ENCODE measurements at places on chromosomes 2 and 18. TPM values are rescaled to one million over a fixed set of nuclear protein-coding genes. Genes with fewer than 3 reads are reported as not detected.

The CCBE1 gene
- total RNA-seq, result 24.9 TPM

The ANKRD53 gene
- total RNA-seq, result 1.7 TPM

The PNPT1 gene
- total RNA-seq, result 7.6 TPM

The FSHR gene
- total RNA-seq, result under 0.01 TPM

The SETBP1 gene
- total RNA-seq, result 5.2 TPM

The TUBA3E gene
- not detected for total RNA-seq

The WNT6 gene
- total RNA-seq, result not detected

The PLCD4 gene
- 7.6 TPM for total RNA-seq

The TMSB10 gene
- total RNA-seq, result 6,308 TPM

The FN1 gene
- 2,780 TPM for total RNA-seq

The MOCOS gene
- total RNA-seq, result 2.2 TPM

The GPR17 gene
- not detected for total RNA-seq

The CRYGC gene
- not detected for total RNA-seq

The CASP10 gene
- total RNA-seq, result 4.7 TPM

The CYBRD1 gene
- 454 TPM for total RNA-seq

The SP110 gene
- total RNA-seq, result 9.9 TPM

The BUB1 gene
- 5.8 TPM for total RNA-seq

The TMEM169 gene
- 0.26 TPM for total RNA-seq

The DDX18 gene
- total RNA-seq, result 26.4 TPM

The TNFRSF11A gene
- total RNA-seq, result 0.09 TPM

The ARL4C gene
- 17.4 TPM for total RNA-seq

The CXCR1 gene
- total RNA-seq, result not detected

The SCG2 gene
- 0.09 TPM for total RNA-seq

The NIFK gene
- 18.6 TPM for total RNA-seq

The CTAGE1 gene
- total RNA-seq, result not detected

The LNPK gene
- total RNA-seq, result 16.7 TPM

The LRP1B gene
- under 0.01 TPM for total RNA-seq

The C18orf32 gene
- 5.0 TPM for total RNA-seq

The RNU2-63P gene
- 251 TPM for total RNA-seq

The HOXD10 gene
- total RNA-seq, result not detected

The CHRNG gene
- not detected for total RNA-seq

The HOXD12 gene
- not detected for total RNA-seq

The CD8B2 gene
- total RNA-seq, result not detected
